Tibial nerve (tissue), 4 donors: ENCODE measurements at places on chromosomes 4 and X. TPM values are rescaled to one million over a fixed set of nuclear protein-coding genes. Genes with fewer than 3 reads are reported as not detected.
A peak's percentile ranks its signal among the peaks of the same experiment; 100 is the strongest.

MAOB gene
- total RNA-seq, result 35.1 TPM

COL4A6 gene
- 0.21 TPM for total RNA-seq

RTL5 gene
- total RNA-seq, result 7.1 TPM

PRKG2 gene
- total RNA-seq, result 1.2 TPM

AMTN gene
- total RNA-seq, result not detected

SH3RF1 gene
- 14.0 TPM for total RNA-seq

TLL1 gene
- 20.4 TPM for total RNA-seq

STIM2 gene
- total RNA-seq, result 20.1 TPM

ZNF280C gene
- total RNA-seq, result 2.4 TPM

RNF150 gene
- 24.3 TPM for total RNA-seq

PDK3 gene
- total RNA-seq, result 18.3 TPM

RASL11B gene
- 2.4 TPM for total RNA-seq

DNA sequence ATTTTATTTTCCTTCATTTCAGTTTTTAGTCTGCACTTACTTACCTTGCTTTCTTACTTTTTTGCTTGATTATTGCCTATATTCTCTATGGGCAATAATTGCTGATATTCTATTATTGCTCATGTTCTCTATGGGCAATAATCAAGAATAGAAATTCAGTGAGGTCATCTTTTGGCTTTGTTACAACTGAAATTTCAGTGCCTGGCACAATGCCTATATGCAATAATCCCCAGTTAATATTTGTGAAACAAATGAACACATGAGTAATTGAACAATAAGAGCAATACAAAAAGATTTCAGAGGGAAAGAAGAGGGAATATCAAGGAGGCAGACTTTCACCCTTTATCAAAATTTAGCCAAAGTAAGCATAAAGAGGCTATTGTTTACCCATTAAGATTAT is 48.6 kb upstream of the ARSJ start:
- no peaks in the 10 kb centered on the region for H3K4me1 ChIP-seq
- DNase-seq, result no peak
- H3K27me3 ChIP-seq, result no peaks in the 10 kb centered on the region
- no peaks in the 10 kb centered on the region for H3K36me3 ChIP-seq
- H3K4me3 ChIP-seq, result no peak overlapping the region
- H3K27ac ChIP-seq, result no peak overlapping the region

DNA sequence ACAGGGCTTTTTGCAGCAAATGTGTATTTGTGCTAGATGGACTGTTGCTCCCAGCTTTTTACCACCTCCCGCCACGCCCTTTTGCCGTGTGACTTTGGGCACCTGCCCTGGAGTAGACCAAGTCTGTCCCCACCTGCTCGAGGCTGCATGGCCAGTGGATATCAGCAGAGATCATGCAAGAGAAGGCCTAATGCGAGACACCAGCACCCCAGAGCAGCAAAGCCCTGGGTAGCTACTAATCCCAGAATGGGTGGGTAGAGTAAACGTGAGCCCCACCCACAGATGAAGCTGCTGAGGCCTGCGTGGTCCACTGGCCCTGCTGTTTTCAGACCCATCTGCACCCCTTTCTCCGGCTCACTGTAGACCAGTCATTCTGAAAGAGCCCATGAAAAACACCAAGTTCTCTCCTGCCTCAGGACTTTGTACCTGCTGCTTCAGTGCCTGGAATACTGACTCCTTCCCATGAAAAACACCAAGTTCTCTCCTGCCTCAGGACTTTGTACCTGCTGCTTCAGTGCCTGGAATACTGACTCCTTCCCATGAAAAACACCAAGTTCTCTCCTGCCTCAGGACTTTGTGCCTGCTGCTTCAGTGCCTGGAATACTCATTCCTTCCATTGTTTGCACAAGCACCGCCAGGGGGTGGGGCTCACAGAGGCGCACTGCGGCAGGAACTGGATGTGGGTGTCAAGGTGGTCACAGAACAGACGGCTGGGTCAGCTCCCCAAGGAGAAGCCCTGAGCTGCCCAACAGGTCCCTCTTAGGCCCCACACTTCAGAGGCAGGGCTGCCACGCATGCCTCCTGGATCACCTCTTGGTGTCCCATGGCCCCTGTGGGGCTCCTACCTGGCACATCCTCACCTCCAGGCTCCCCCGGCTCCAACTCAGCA is 5.1 kb upstream of the TNIP2 start:
- H3K36me3 ChIP-seq, result no peaks in the 10 kb centered on the region
- H3K27me3 ChIP-seq, result no peaks in the 10 kb centered on the region
- DNase-seq, result no peak
- H3K4me3 ChIP-seq, result no peak overlapping the region
- peaks cover 7% of the 10 kb centered on the region for H3K4me1 ChIP-seq
- H3K27ac ChIP-seq, result peak overlapping the region; percentile 77

GRCh38 chr4:56469489-56470210 is 2.2 kb downstream of the SRP72 start:
- DNase-seq, result no peak
- peaks cover 17% of the 10 kb centered on the region for H3K4me1 ChIP-seq
- no peak overlapping the region for H3K4me3 ChIP-seq
- no peaks in the 10 kb centered on the region for H3K27me3 ChIP-seq

- no peak for DNase-seq
- H3K27ac ChIP-seq, result no peak overlapping the region
- H3K4me3 ChIP-seq, result no peak overlapping the region
- no peaks in the 10 kb centered on the region for H3K36me3 ChIP-seq
- H3K27me3 ChIP-seq, result no peaks in the 10 kb centered on the region
Observed at GRCh38 chr4:43233321-43233720, 340.8 kb downstream of the GRXCR1 start.

- no peaks in the 10 kb centered on the region for H3K4me1 ChIP-seq
- DNase-seq, result no peak
- H3K27me3 ChIP-seq, result no peaks in the 10 kb centered on the region
- H3K4me3 ChIP-seq, result no peak overlapping the region
Observed at GRCh38 chr4:92362028-92362427, 58.3 kb downstream of the GRID2 start.

DNA sequence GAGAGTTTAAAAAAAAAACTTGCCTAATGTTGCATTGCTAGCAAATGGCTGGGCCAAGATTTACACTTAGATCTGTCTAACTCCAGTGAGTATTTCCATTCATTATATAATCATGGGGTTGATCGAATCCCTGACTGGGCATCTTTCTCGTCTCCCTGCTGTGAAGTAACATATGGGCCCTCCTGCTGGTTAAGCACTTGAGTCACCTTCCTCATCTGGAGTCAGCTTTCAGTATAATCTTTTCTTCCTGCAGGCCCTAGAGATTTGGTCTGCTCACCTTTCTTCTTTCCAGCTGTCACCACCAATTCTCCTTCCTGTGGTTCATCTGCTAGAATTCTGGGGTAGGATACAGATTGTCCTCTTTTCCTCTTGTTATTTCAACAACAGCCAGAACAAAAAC is 41.6 kb downstream of the TIGD2 start:
- no peaks in the 10 kb centered on the region for H3K4me1 ChIP-seq
- H3K27me3 ChIP-seq, result no peaks in the 10 kb centered on the region
- no peaks in the 10 kb centered on the region for H3K36me3 ChIP-seq
- no peak for DNase-seq
- no peak overlapping the region for H3K4me3 ChIP-seq
- no peak overlapping the region for H3K27ac ChIP-seq

DNA sequence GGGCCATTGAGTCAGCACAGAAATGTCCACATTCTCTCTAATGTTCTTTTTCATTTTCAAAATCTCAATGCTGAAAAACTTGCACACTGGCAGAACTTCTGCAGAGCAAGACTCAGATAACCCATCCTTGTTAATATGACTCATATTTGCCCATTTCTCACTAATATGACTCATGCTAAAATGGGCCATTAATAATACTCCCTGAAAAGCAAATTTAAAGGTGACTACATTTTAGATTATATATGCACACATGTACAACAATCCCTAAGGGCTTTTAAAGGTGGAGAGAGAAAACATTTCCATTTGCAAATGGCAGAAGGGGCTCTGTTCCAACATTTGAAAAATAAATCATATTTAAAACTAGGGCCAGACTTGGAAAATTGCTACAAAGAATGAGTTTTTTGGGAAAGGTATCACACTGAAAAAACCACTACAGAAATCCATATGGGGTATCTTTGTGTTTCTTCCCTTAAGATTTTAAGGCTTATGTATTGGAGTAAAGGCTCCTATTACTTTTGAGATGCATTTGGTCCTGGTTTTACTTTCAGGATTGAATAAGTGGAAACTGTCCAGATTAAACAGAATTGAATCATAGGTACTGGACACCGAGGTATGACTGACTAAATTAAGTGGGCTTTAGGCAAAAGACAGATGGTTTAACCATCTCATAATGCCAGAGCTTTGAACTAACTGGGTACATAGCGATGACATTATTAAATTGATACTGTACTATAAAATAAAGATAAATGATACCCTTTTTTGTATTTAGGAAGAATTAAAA is 30.0 kb downstream of the TLR2 start:
- DNase-seq, result no peak
- no peaks in the 10 kb centered on the region for H3K27me3 ChIP-seq
- H3K36me3 ChIP-seq, result no peaks in the 10 kb centered on the region
- H3K27ac ChIP-seq, result no peak overlapping the region
- no peaks in the 10 kb centered on the region for H3K4me1 ChIP-seq

GRCh38 chr4:185470501-185471195 is 885 bp downstream of the CCDC110 start:
- DNase-seq, result peak; percentile 28
- H3K27ac ChIP-seq, result peak overlapping the region; percentile 67
- H3K4me3 ChIP-seq, result peak overlapping the region; percentile 55
- H3K36me3 ChIP-seq, result no peaks in the 10 kb centered on the region
- H3K4me1 ChIP-seq, result no peaks in the 10 kb centered on the region

GRCh38 chr4:96736352-96736889 is 896.5 kb downstream of the PDHA2 start:
- no peaks in the 10 kb centered on the region for H3K27me3 ChIP-seq
- H3K36me3 ChIP-seq, result no peaks in the 10 kb centered on the region
- DNase-seq, result no peak
- H3K4me3 ChIP-seq, result no peak overlapping the region

DNA sequence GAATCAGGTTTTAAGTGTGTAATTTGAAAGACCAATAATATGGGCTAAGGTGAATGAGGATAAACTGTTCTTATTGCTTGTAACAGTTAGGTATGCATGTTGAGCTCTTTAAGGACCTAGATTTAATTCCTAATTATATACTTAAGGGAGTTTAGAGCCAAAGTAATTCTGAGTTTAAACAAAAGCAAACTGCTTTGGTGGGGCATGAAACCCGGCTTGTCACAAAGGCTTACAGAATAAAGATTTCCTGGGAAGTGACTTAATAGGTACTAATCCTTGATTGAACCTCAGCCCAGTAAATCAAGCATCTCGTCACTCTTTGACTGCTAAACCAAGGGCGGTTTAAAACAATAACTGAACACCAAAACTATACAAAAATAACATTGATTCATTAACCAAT is 1324.2 kb downstream of the RPA4 start:
- no peak overlapping the region for H3K27ac ChIP-seq
- no peaks in the 10 kb centered on the region for H3K36me3 ChIP-seq
- no peak overlapping the region for H3K4me3 ChIP-seq
- no peak for DNase-seq
- H3K27me3 ChIP-seq, result peaks cover 9% of the 10 kb centered on the region

GRCh38 chrX:19705196-19705769 is 182.1 kb downstream of the SH3KBP1 start:
- DNase-seq, result no peak
- H3K27me3 ChIP-seq, result no peaks in the 10 kb centered on the region
- no peak overlapping the region for H3K27ac ChIP-seq
- H3K36me3 ChIP-seq, result no peaks in the 10 kb centered on the region
- no peak overlapping the region for H3K4me3 ChIP-seq

- peaks cover 25% of the 10 kb centered on the region for H3K4me1 ChIP-seq
- no peaks in the 10 kb centered on the region for H3K36me3 ChIP-seq
- H3K4me3 ChIP-seq, result peak within 1 kb of the TSS; percentile 42
- no peak for DNase-seq
Observed at GRCh38 chr4:38804654-38805295, at the start of gene TLR1. Gene TLR1 (minus strand): TSS chr4:38804791. CDS start chr4:38798831, 5,960 bp downstream.

DNA sequence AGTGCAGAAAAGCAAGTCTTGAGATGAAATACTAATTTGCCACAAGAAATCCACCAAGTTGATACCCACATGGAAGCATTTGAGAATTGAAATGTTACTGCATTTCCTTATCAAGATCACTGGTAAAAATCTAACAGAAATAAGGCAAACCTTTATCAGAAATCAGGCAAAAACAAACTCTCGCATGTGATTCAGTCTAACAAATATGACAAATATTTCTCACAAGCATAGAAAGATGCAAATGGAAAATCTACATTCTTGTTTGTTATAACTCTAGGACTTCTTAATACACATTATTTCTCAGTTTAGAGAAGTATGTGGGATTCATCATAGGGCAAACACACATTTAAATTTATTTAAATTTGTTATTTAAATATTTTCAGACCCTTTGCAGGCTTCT is 52.9 kb downstream of the TXK start:
- no peaks in the 10 kb centered on the region for H3K4me1 ChIP-seq
- no peak for DNase-seq

GRCh38 chr4:182144626-182145333 is 98.4 kb upstream of the TENM3 start:
- no peak for DNase-seq
- peak overlapping the region; percentile 54 for H3K4me3 ChIP-seq
- no peaks in the 10 kb centered on the region for H3K27me3 ChIP-seq
- peak overlapping the region; percentile 54 for H3K27ac ChIP-seq
- H3K36me3 ChIP-seq, result no peaks in the 10 kb centered on the region
- H3K4me1 ChIP-seq, result no peaks in the 10 kb centered on the region

- no peak overlapping the region for H3K27ac ChIP-seq
- no peaks in the 10 kb centered on the region for H3K36me3 ChIP-seq
- H3K27me3 ChIP-seq, result no peaks in the 10 kb centered on the region
- no peak for DNase-seq
- H3K4me3 ChIP-seq, result no peak overlapping the region
- H3K4me1 ChIP-seq, result no peaks in the 10 kb centered on the region
Observed at GRCh38 chr4:167906851-167907250, 185.5 kb upstream of the ANXA10 start.

DNA sequence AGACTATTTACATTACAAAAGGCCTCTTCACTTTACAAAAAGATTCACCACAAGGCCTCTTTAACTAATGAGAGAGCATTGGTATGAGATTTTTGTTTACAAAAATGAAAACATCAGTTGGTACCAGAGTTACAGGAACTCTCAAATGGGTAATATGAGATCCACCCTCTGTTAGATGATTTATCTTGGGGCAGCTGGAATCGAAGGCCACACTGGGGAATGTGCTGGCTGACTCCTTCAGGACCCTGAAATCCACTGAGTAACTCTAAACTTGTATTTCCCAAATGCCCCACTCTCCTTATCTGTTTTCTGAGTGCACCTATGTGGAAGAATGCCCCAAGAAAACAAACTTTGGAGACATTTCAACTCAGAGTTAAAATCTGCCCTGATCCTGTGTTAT is 232.9 kb upstream of the F9 start:
- no peaks in the 10 kb centered on the region for H3K27me3 ChIP-seq
- no peaks in the 10 kb centered on the region for H3K36me3 ChIP-seq
- H3K4me3 ChIP-seq, result no peak overlapping the region
- H3K27ac ChIP-seq, result no peak overlapping the region
- no peak for DNase-seq

- DNase-seq, result no peak
- no peaks in the 10 kb centered on the region for H3K36me3 ChIP-seq
- no peaks in the 10 kb centered on the region for H3K27me3 ChIP-seq
- H3K27ac ChIP-seq, result no peak overlapping the region
Observed at GRCh38 chr4:59987289-59987688, 1212.8 kb upstream of the ADGRL3 start.
